ENCODE measurements at places on chromosomes 7 and 10.

DNA sequence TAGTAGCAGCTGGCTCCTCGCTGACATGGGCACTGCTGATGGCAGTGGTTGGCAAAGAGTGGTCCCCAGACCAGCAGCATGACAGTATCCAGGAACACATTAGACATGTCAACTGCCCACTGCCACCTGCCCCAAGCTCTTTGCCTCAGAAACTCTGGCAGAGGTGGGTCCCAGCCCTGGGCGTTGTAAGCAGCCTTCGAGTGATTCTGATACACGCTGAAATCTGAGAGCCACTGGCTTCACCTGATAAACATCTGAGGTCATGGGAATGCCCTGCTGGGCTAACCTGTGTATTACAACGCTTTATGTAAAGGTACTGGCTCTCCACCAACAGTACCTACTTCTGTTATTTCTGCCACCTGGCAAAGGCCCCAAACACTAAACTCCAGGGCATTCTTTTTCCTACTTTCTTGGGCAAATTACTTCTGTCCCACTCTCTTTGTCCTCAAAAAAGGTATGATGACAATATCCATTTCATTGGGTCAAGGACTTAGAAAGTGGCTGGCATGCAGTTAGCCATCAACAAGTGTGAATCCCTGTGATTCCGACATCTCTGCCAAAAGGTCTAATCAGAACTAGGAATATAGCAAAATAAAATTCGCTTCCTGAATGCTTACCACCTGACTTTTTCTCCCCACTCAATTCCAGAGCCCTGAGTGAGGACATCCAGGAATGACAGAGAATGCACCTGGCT is 9.2 kb downstream of the SGMS1 start:
- DNase-seq, result peak; percentile 52

GRCh38 chr10:70109064-70109729 is 23.4 kb downstream of the AIFM2 start:
- DNase-seq, result no peak

- no peak for DNase-seq
Measured at GRCh38 chr7:27389496-27389895, 146.9 kb downstream of the EVX1 start.

DNA sequence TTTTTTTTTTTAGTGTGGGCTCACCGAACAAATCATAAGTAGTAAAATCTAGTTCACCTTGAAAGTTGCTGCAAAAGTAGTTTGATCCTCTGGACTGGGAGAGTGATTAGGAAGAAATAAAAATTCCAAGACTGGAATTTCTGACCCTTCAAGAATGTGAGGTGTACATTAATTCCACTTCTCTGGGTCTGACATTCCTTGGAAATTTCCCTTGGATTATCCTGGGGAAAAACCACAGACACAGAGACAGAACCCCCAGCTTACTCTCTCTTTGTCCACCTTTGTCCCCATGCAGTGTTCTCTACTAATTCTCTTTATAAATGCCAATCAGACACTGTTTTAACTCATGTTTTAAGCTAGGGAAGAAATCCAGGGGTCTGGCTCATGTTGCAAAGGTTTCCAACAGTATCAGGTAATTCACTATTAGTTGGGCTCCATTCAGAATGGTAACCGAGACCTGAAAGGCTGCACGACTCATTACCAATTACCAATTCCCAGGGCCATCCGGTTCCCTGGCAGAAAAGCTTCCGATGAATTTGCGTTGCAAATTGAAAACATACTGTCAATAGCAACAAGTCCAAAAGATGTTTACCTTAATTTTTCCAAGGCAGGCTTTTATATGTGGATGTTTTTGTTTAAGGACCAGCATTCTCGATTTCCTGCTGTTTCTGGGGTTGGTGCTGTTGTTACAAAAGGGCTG is 86.3 kb downstream of the BAMBI start:
- DNase-seq, result no peak

- DNase-seq, result no peak
Measured at GRCh38 chr7:91079487-91079886, 184.7 kb upstream of the FZD1 start.

DNA sequence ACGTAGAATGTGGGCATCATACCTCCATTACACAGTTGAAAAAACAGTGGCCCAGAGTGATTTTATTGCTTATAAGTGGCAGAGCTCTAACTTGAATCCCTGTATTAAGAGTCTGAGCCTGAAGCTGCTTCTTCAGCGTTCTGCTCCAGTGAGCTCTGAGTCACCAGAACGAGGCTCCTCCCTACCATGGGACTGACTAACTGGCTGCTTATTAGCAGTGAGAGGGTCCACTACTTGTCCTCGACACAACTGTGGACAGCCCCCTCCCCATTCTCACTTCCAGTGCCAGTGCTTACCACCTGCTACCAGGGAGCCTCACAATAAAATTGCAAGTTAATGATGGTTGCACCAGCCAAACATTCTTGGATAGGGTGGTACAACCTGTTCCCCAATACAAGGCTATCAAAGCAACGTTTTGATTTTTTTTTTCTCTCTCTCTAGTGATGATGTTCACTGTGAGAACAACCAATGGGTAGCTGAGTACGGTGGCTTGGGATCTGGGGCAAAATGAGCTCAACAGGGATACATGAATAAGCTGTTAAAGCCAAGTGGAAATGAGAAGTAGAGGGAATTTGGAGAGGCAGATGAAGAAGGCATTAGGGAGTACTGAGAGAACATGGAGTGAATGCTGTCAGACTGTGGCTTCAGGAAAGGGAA is 2.7 kb upstream of the NRG3 start:
- DNase-seq, result no peak

DNA sequence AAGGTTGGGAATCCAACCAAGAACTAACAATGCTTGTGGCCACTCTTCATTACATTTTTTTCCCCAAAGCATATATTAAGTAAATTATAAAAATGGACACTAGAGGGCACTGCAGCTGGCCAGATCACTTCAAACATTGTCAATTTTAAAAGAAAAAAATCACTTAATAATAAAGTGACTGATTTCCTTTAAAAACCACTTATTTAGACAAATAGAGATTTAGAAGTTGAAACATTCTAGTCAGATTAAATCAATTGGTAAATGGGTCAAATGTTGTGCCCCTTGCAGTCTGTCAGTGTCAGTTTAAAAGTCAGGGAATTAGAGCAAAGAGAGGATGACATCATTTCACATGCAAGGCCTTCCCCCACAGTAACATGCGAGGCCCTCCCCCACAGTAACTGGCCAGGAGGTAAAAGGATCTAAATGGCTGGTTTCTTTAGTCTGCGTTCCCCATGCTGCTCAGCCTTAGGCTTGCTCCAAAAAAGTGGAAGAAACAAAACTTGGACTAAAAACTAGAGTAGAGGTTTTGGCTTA is 177.9 kb downstream of the SKAP2 start:
- peak; percentile 61 for DNase-seq

DNA sequence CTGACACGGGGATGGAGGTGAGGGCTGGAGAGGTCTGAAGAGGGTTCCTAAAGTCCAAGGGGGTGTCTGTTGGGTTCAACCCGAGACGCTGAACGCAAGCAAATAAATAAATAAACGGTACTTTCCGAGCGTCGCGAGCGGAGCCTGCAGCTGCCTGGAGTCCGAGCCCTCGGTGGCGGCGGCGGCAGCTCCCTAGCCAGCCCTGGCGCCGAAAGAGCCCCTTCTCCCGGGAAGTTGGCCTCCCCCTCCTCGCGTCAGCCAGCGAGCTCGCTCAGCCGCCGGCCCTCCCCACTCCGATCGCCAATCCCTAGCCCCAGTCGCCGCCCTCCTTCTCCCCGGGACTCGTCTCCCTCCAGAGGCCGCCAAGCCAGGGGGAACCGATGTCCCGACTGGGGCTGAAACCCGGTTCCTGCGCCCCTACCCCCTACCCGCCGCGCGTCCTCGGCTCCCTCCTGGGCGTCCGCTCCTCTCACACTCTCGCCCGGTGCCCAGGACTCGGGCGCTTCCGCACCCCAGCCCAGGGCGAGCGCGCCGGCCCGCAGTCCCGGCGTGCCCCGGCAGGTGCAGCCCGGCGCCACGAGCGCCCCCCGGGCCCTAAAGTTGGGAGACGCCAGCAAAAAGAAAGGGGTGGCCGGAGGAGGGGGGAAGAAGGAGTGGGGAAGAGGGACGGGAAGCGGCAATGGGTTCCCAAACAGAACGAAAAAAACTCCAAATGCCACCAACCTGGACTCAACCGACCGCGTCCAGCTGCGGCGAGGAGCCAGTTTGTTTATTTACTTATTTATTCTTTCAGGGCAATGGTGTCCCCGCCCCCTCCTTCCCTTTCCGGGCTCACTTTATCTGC is at the start of gene GFRA1:
TSS of gene GFRA1 (minus strand) at position 767 of the 844 bp plus-strand sequence. CDS start 1,177 bp downstream, outside the sequence.
- DNase-seq, result peak; percentile 21

- DNase-seq, result no peak
Measured at GRCh38 chr10:33321516-33321915, 13.0 kb downstream of the NRP1 start.

- DNase-seq, result no peak
Measured at GRCh38 chr7:20318933-20319332, 11.8 kb upstream of the ITGB8 start.

- DNase-seq, result no peak
Measured at GRCh38 chr10:3427347-3427746, 254.8 kb upstream of the PITRM1 start.

- DNase-seq, result no peak
Measured at GRCh38 chr10:11303361-11304170, 285.9 kb downstream of the CELF2 start.

DNA sequence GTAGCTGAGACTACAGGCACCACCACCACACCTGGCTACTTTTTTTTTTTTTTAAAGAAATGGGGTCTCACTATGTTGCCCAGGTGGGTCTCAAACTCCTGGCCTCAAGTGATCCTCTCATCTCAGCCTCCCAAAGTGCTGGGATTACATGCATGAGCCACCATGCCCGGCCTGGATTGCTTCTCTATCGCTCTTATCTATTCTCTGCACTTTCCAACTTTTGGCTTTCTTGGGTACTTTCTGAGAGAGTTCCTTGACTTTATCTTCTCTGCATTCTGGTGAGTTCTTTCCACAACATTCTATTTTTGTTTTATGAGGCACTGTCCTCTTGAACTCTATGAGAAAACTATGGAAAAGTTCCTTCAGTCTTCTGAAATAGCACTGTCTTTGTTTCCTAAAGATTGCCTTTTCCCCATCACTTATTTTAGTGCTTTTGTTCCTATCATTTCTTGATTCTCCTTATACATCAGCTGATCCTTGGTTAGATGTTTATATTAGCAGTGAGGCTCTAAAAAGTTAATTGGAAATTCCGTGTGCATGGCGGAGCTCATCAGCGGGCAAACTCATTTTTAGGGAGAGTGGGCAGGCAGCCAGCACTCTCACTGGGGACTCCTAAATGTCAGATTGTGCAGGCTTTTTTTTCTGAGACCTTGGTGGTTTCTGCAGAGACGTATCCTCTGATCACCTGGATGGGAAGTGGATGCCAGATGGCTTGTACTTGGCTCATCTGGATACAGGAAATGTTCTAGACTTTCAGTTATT is 43.9 kb downstream of the HIP1 start:
- no peak for DNase-seq

- DNase-seq, result no peak
Measured at GRCh38 chr7:51064688-51065087, 251.9 kb downstream of the COBL start.

- DNase-seq, result peak; percentile 86
Measured at GRCh38 chr7:24576171-24577025, 3.1 kb downstream of the PALS2 start.

DNA sequence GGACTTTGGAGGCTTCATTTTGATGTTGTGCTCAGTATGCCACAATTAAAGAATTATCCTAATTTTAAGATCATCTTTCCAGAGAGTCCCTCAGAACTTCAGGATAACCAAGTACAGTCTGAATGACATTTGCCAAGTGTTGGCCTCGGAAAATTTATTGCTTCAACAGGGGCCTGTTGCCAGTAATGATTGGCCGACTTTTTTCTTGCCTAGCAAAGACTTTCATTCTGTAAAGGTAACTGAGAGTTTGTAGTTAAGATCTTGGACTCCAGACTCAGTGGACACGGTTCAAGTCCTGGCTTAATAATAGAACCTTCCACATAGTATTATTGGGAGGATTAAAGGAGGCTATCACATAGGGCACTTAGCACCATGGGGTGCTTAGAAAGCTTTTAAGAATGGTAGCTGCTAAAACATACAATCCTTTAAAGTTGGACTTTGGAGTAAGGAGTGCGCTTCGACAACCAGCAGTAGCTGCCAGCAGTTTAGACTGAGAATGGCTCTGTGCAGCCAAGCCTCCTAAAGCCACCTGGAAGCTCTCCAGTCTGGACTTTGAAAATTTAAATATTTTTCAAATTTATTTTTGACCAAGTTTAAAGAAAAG is 90.0 kb downstream of the PLCE1 start:
- DNase-seq, result no peak

DNA sequence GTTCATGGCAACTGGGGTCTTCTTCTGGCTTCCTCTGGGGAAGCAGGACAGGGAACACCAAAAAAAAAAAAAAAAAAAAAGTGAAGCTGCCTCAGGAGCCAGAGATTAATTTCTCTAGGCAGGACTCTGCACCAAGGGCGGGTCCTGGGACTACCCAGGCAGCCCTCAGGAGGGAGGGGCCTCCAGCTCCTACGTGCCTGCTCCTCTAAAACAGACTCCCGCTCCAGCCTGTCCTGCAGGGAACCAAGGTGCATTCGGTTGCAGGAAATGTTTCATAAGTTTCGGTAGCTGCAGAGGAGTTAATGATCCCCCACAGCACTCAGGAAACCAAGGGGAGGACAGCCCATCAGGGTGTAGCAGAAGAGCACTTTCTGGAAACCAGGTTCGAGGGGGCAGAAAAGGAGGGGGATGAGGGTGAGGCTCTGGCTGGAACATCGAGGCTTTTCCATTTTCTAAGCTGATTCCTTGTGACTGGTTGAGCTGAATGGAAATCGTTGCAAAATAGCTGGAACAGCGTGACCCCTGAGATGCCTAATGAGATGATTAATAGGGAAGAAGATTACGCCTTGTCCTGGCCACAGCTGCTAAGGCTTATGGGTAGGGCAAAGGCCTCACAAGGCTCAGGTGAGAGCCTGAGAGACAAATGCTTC is 84.2 kb downstream of the STRA8 start:
- no peak for DNase-seq

GRCh38 chr10:59397961-59398360 is 35.6 kb upstream of the FAM13C start:
- no peak for DNase-seq
